ENCODE measurements at places on chromosomes 16 and 17.

DNA sequence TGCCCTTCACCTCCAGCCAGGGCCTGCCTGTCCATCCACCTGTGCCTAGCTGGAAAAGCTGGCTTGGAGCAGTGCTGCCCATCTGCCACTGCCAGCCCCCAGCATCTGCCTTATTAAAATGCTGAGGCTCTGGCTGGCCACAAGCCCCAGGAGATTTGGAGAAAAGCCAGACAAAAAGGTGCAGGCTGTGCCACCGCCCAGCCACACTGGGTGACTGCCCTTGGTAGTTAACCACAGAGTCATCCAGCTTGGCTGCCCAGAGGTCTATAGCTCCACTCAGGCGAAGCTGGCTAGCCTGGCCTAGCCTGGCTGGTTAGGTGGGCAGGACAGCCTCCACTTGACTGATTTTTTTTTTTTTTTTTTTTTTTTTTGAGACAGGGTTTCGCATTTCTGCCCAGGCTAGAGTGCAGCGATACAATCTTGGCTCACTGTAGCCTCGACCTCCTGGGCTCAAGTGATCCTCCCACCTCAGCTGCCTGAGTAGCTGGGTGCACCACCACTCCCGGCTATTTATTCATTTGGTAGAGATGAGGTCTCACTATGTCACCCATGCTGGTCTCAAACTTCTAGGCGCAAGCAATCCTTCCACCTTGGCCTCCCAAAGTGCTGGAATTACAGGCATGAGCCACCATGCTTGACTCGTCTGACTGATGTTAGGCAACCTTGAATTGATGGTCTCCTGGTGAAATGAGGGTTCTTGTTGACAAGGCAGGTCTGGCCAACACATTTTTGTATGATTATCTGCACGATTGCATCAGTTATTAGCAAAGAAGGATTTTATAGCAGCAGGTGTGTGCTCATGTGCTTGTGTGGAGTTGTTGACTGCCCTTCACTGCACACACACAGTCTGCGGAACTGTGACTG lies 103.8 kb downstream of the RAB11FIP4 start:
- no peak for DNase-seq

DNA sequence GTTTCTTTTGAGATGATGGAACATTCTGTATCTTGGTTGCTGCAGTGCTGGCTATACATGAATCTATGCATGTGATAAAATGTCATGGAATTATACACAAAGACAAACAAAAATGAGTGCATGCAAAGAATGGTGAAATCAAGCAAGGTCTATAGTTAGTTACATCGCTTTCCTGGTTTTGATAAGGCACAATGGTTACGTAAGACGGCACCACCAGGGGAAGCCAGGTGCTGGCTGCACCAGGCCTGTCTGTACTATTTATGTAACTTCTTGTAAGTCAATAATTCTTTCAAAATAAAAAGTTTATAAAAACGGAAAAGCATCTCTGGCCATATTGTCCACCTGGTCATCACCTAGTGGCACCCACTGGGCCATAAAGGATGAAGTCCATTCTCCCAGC lies 46.5 kb downstream of the ARHGAP27 start:
- DNase-seq: peak; percentile 26

DNA sequence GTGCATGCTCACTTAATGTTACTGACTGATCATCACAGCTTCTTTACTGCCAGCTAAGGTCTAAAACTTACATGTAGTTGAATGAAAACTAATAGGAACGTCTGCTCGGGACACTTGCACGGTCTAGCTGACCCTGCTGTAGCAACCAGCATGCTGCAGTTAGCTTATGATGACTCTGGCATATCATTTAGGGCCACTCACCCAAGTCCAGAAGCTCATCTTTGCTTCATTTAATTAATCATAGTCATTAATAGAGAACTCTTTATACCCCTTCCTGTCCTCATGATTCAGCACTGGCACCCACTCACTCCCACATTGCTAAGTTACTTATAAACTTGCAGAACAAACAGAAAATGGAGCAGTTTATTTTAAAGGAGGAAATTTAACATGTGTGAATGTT lies 136.3 kb downstream of the NLK start:
- no peak for DNase-seq

GRCh38 chr17:62927083-62927482 lies 39.0 kb upstream of the TANC2 start:
- DNase-seq: no peak

GRCh38 chr16:25692351-25692741 lies 587 bp downstream of the HS3ST4 start:
- no peak for DNase-seq

DNA sequence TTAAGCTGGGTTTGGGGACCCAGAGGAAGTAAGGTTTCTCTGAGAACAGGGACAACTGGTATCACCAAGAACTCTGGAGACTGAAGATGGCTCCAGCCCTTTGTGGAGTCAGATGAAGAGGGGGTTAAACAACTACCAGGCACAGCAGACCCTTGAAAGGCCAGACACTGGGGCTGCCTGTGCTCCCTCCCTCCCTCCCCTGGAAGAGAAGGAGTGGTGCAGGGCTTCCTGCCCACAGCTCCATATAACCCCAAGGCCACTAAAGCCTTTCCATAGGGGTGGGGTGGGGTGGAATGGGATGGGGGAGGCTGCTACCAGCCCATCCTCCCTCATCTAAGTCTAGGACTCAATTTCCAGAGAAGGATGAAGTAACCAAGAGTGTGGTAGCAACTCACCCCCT lies 66.7 kb downstream of the CCDC182 start:
- no peak for DNase-seq

- DNase-seq: peak; percentile 94
Observed at GRCh38 chr17:10151667-10152496, 46.5 kb downstream of the GAS7 start.

DNA sequence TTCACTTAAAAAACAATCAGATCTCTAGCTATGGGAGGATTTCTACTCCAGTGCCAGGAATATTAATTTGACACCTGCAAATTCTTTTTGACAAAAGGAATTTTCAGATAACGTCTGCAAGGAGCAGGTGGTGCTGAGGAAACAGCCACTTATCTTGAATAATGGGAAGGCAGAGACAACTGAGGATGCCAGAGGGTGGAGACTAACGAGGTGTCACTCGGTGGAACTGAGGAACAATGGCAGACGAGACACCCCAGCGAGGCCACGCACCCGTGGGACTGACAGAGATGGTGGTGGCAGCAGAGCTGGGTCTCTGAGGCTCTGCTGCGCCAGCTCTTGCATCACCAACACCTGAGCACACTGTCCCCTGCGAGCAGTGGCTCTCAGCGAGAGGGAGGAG lies 42.2 kb downstream of the VAC14 start:
- no peak for DNase-seq

DNA sequence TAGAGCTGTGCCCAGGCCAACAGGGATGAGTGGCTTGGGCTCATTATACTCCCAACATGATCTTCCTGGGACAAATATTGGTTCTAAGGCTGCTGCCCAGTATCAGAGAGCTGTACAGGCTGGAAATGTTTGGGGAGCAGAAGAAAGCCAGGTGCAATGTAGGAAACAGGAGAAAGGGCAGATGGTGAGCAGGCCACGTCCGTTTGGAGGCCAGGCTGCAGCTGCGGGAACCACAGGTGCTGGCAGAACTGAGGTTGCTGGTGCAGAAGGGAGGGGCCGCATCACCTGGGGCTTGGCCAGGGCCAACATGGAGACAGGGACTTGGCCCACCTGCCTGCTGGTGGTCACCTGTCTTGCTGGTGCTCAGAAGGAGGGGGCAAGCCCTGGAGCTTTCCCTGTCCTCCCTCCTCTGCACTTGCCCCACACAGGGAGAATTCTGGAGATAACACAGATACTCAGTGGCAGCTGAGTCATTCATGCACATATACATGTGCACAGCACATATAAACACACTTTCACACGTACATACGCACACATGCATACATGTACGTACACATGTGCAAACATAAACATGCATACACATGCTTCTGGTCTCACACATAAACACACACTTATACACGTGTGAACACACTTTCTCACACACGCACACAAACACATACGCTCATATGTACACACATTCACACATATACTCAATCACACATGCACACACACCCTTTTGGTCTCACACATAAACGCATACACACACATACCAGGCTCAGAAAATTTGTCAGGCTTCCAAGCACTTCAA lies 67.7 kb downstream of the WSCD1 start:
- DNase-seq: no peak

DNA sequence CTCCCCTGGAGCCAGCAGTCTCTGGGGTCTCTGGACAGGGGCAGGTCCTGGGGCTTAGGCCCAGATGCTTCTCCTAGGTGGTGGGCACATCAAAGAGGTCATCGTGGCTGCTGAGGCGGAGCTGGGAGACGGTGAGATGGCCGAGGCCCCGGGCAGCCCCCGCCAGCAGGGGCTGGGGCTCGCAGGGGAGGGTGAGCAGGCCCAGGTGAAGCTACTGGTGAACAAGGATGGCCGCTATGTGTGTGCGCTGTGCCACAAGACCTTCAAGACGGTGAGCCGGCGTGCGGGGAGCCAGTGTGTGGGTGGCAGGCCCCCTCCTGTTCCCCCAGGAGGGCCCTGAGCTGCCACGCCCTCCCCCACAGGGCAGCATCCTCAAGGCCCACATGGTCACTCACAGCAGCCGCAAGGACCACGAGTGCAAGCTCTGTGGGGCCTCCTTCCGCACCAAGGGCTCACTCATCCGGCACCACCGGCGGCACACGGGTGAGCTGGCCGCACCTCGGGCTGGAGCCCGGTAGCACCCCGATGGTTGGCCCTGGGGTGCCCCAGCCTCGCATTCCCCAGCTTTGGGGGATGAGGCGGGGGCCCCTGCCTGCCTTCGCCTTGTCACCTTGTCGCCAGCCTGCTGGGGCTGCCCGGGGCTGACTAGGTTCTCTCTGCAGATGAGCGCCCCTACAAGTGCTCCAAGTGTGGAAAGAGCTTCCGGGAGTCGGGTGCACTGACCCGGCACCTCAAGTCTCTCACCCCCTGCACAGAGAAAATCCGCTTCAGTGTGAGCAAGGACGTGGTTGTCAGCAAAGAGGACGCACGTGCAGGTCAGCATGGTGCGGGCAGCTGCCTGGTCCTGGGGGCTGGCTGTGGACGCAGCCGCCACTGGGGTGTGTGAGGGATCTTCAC lies 3.9 kb upstream of the DNASE1L2 start:
- no peak for DNase-seq

GRCh38 chr17:12536472-12536871 lies 129.2 kb upstream of the MYOCD start:
- no peak for DNase-seq

GRCh38 chr16:20928774-20929411 lies 28.3 kb downstream of the LYRM1 start:
- no peak for DNase-seq

DNA sequence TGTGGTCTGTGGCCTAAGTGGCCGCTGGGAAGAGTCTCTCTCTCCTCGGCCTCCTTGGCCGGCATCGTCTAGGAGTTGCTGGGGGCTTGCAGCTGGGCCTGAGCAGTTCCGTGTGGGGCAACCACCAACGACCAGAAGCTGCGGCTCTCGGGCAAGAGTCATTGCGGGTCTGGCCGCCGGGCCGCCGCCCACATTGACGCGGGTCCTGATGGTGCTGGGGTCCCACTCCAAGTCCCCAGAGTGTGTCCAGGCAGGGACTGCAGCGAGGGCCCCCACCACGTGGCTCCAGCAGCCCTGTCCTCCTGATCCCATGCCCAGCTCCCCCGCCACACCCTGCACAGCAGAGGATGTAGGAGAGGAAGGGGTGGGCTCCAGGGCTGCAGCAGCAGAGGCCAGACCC lies 30.9 kb downstream of the UNKL start:
- DNase-seq: no peak

GRCh38 chr17:49388692-49389513 lies 25.8 kb downstream of the PHB1 start:
- DNase-seq: no peak

DNA sequence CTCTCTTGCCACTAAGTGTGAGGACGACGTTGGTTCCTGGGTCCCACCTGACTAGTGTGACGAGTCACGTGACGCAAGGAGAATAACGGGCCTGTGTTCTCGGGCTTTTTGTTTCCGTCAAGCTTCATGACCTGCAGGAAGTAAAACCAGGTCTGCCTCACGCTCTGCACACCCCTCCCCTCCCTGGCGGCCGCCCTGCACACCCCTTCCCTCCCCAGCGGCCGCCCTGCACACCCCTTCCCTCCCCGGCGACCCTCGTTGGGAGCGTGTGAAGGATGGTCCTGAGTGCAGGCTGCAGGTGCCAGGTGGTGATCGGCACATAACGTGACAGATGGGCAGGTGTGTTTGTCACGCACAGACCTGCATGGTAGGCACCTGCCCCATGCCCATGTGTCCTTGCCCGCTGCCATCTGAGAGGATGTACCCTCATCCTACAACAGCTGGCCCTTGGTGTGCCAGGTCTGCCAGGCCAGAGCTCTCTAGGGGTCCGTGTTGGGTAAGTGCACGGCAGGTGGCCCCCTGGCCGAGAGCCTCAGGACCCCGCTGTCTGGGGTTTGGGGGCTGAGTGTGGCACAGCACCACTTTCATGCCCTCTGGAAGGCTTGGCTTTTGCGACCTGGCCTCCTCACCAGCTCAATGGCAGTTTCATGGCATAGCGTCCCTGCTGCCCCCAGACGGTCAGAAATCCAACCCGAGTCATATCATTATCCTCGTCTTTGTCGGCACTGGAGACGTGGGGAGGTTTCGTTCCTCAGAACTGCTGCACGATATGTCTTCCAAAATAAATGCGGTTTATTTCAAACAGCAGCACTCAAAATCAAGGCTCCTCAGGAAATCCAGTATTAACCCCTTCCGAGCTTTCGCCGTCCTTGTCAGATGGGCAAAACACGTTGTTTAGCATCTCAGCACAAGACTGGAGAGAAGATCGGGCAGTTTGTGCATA lies 191.8 kb upstream of the CHMP6 start:
- DNase-seq: no peak

- DNase-seq: no peak
Observed at GRCh38 chr17:39666601-39667261, 1.5 kb upstream of the PNMT start.

DNA sequence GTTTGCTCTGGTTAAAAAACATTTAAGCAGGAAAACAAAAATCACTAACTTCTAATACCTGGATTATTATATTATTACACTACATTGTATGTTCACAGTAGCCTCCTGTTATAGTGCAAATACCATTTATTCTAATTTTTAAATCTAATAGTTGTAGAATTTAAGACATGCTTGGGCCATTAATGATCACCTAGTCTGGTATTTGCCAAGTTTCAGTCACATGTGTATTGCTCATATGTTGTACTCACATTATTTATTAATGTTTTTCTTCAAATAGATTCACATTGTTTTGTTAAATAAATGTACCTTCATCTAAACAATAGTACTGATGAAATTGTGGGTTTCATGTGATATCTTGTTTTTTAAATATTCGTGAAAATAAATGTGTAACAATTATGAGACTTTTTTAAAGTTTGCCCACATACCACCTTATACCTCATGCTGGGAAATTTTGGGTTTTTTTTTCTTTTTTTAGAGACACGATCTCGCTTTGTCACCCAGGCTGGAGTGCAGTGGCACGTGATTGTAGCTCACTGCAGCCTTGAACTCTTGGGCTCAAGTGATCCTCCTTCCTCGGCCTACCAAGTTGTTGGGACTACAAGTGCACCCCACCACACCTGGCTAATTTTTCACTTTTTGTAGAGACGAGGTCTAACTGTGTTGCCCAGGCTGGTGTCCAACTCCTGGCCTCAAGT lies 5.9 kb downstream of the ZNF771 start:
- DNase-seq: no peak
